ENCODE measurements at places on chromosomes 16 and 17.

- DNase-seq = peak; percentile 51
These were observed 136.7 kb downstream of the XYLT1 start for GRCh38 chr16:17334096-17334495.

GRCh38 chr17:48155889-48156611, 48.5 kb downstream of the SNX11 start:
- no peak for DNase-seq

DNA sequence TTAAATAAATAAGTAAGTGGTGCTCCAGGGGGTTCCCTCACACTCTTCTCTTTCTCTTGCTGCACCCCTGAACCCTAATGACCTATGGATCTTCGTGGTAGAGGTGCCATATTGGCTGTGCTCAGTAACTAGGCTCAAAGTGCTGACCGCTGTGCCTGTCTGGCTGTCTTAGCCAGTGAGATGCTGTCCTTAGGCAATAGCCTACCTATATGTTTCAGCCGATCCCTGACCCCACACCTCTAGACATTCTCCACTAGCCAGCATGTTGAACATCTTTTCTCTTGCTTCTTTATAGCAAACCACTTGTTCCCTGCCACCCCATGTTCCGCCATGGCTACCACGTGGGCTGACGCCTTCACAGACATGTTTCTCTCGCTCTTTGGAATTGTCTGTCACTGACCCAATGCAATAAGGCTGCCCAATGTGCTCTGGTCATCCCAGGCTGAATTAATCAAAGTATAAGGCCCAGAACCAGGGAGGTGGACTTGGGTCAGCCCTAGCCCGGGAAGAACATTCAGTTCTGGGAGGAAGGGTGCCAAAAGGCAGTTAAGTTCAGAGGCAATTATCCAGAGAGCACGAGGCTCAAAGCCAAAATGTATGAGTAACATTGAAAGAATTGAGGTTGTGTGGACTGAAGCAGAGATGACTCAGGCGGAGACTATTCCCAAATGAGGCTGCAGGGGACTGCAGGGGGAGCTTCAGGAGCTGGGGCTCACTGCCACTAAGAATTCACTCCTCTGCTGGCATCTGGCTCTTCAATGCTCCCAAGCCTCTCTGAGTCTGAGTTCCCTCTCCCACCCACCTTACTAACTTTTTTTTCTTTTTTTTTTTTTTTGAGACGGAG, 28.7 kb upstream of the TNRC6A start:
- DNase-seq = peak; percentile 99

DNA sequence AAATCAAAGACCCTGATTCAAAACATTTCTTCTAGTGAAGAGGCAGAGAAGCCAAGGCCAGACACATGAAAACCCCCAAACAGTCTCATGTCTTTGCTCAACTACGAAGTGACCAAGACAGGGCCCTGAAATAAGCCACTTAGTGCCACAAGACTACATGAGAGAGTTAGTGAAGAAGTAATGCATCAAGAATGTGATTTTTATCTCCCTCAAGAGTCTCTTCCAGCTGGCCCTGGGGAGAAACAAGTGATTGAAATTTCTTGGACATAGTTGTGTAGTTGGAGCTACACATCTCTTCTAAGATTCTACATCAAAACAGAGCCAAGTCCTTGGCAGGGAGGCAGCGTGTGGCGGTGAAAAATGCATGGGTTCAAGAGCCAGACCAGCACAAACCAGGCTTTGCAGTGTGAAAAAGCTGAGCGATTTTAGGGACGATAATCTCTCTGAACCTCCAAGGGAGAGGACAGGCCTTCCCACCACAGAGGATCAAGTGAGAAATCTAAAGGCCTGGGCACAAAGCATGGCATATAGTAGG, 30.6 kb downstream of the LYRM1 start:
- DNase-seq = no peak

DNA sequence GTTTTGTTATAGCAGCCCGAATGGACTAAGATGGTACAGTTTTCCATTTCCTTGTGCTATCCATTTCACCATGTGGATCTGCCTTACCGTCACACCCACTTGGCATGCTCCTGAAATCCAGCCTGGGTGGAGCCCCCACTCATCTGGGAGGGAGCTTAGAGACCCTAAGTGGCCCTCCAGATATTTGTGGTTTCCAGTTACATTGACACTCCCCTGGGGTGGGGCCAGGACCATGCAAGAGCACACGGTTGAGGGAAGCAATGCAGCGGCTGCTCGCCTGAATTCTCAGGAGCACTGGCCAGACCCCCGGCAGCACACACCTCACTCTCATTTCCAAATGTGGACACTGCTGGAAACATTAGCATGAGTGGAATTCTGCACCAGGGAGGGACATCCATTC, 231.1 kb downstream of the UTP18 start:
- DNase-seq = no peak

DNA sequence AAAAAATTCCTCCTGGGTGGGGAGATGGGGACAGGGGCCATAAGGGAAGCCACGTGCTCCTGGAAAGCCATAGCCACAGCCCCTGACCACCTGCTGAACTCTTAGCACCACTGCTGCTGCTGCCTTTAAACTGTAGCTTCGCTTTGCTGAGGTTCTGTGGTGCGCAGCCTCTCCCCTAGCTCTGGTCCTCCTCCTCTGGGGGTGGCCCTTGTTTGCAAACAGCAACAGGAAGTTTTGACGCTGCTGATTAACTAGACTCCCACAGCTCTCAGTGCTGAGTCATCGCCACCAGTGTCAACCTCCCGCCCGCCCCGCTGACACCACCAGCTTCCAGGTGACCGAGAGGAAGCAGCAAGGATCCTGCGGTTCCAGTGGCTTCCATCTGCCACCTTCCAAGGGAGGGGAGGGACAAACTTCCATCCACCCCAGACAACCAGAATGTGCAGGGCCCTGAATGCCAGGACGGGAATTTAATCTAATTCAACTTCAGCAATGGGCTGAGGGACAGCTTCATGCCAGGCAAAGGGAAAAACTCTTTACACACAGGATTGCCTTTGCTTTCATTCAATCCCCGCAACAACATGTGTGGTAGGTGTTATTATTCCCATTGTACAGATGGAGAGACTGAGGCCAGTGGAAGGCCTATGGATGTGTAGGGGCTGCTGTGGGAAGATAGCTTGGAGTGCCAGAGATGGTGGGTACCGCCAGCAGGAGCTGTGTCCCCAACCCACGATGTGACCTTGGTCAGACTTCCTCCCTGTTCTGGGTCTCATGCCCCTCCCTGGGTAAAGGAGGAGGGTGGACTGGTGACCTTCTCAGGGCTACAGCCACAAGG, 8.1 kb upstream of the KIFC3 start:
- DNase-seq = peak; percentile 91

- peak; percentile 82 for DNase-seq
These were observed 46.6 kb downstream of the HOXB1 start for GRCh38 chr17:48484256-48484655.

DNA sequence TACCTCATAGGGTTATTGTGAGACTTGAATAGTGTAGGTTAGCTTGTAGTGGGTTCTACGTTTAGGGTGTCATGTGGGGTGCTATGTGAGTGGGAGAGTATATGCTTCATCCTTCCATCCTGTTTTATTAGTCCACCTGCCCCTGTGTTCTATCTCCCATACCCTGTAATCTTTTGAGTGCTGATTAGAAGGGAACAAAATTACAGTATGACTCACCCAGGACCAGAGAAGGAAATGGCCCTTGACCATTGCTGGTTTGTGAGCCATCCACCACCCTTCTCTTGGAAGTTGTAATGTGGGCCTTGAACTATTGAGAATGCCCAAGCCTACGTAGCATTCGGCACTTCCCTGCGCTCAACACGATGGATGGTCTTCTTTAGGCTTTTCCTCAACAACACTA, 17.1 kb downstream of the SAP30BP start:
- peak; percentile 51 for DNase-seq

GRCh38 chr16:85833219-85833920, 33.9 kb downstream of the COX4I1 start:
- DNase-seq = no peak

DNA sequence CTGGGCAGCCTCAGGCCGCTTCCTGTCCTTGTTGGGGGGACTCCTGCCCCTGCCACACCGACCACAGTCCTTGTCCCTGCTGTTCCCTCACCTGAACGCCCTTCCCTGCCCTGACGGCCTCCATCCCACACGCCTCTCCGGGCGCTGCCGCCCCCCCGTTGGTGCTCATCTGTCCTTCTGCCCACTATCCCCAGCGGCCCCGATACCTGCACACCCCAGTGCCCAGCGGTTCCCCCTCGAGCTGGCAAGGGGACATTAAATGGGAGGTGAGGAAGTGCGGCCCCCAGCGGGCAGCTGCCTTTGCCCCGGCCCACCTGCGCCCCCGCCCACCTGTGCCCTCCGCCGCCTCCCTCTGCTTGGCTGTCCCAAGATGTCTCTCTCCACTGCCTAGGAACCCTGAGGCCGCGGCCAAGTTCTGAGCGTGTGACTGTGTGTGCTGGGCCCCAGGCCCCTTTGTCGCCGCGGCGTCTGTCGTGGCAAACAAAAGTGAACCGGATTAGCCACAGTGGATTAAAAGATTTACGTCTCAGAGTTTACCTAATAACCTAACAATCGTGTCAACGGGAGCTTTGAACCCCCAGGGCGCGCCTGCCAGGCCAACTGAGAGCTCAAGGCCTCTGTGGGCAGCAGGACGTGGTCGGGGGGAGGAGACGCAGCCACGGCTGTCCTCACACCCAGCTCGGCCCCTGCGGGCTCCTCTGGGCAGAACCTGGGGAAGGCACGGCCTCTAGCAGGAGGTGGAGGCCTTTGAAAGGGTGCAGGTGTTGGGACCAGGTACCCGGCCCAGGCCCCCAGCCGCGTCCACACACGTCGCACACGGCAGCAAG, 7.6 kb upstream of the AXIN1 start:
- no peak for DNase-seq

- peak; percentile 18 for DNase-seq
These were observed 56.1 kb downstream of the RGS9 start for GRCh38 chr17:65193305-65193704.

- no peak for DNase-seq
These were observed 25.5 kb downstream of the MYO18A start for GRCh38 chr17:29154516-29155226.

- DNase-seq = peak; percentile 44
These were observed at the start of gene SPNS2 for GRCh38 chr17:4498461-4499397. Gene SPNS2, plus strand, starts transcription at chr17:4498881. Its CDS starts 167 bp downstream, at chr17:4499048.

DNA sequence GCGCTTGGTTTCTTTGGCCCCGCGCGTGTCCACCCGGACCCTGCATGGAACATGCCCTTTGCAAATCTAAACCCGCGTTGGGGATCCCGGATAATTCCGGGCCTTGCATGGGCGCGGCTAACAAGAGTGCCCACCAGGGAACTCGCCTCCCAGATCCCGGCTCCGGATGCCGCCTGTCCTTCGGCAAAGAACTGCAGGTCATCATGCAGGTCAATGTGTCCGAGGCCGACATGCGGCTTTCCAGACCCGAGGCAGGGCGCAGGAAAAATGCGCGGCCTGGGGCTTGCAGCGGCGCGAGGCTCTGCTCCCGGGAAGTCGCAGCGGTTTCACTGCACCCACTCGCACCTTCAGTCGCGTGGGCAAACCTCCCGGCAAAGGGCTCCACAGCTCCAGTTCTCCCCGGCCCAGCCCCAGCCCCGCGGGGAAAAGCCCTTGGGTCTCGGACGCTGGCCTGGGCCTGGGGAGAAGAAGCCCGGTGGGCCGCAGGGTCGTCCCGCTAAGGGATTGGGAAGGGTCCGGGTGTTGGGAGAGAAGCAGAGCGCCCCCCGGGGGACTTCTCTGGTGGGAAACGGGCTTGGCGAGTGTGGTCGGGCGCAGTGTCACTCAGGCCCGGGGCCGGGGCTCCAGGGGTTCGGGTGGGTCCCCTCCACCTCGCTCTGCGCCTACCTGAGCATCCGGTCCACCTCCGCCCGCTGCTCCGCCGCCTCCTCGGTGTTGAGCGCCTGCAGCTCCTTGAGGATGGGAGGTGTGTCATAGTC, 805 bp downstream of the HNF1B start:
- DNase-seq = no peak

GRCh38 chr17:19727501-19728078, 11.2 kb upstream of the SLC47A2 start:
- peak; percentile 11 for DNase-seq

- DNase-seq = no peak
These were observed 106.7 kb downstream of the TOX3 start for GRCh38 chr16:52440248-52440647.

DNA sequence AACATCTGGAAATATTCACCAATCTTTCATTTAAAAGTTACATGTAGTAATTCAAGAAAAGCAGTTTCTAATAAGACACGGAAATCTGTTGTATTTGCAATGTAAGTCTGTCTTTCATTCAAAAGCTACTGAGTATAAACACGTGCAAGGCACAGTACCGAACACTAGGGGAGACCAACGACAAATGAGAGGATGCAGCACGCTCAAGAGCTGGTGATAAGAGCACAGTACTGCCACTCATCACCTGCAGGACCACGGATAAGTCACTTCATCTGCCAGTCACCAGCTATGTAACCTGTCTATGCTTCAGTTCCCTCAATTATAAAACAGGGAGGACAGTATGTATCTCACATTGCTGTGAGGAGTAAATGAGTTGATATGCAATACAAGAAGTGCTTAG, 67.1 kb downstream of the CLEC18A start:
- peak; percentile 5 for DNase-seq

DNA sequence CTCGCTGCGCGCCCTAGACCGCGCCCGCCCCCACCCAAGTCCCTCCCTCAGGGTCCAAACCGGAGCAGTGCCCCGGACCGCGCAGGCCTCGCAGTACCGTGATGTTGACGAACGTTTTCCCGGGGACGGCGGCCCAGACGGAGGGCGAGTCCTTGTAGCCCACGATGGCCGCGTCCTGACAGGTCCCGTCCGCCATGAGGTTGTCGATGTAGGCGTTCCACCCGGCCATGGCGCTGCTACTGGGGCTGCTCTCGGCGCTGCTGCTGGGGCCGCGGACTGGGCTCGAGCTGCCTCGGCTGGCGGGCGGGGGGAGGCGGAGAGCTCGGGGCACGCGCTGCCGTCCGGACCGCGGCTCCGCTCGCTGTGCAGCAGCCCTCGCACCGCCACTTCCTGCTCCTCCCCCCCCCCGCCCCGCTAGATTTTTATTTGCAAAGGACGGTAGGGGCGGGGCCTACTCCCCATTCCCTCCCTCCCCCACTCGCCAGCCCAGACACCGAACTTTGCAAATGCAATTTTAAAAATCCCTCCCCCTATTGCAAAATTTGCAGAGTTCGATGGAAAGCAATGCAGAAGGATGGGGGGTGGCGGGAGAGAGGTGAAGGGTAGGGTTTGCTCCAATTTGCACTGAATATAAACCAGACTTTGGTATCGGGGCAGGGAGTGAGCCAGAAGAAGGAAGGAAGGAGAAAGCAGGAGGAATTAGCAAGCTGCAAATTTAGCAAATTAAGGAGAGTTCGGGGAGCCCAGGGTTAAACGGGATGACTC, at the start of gene PFN1:
PFN1 (minus strand) TSS at position 365 of the 765 bp plus-strand sequence; CDS start at position 229, 136 bp downstream.
- DNase-seq = peak; percentile 94

- no peak for DNase-seq
These were observed 9.9 kb downstream of the COL1A1 start for GRCh38 chr17:50191359-50192143.

DNA sequence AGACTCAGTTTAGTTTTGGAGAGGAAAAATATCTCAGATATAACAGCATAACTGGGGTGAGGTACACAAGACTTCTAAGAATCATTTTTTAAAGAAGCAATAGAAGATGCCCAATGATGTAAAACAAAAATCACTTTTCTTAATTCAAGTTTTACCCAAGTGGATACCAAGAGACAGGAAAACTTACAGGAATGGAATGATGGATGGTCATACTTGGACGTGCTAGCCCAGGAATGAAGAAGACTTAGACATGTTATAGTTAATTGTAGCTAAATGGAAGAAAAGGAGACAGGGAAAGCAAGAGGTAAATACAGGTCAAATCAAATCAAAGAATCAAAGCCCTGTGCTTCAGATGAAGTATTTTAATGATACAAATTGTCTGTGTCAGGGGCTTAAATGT, 312.7 kb upstream of the KCNJ16 start:
- DNase-seq = peak; percentile 61

Data from EL (cell line).